ENCODE measurements at places on chromosomes 2 and 18. TPM values are rescaled to one million over a fixed set of nuclear protein-coding genes. Genes with fewer than 3 reads are reported as not detected.

The RAB17 gene
- polyA plus RNA-seq = 2.0 TPM

The RSAD2 gene
- not detected for polyA plus RNA-seq

The GORASP2 gene
- 70.4 TPM for polyA plus RNA-seq

The ZEB2 gene
- polyA plus RNA-seq = 117 TPM

The HAT1 gene
- 44.0 TPM for polyA plus RNA-seq

Measured in muscle of arm (tissue), 14 donors.